ENCODE measurements at places on chromosomes 2 and 18. TPM values are rescaled to one million over a fixed set of nuclear protein-coding genes. Genes with fewer than 3 reads are reported as not detected.

DNA sequence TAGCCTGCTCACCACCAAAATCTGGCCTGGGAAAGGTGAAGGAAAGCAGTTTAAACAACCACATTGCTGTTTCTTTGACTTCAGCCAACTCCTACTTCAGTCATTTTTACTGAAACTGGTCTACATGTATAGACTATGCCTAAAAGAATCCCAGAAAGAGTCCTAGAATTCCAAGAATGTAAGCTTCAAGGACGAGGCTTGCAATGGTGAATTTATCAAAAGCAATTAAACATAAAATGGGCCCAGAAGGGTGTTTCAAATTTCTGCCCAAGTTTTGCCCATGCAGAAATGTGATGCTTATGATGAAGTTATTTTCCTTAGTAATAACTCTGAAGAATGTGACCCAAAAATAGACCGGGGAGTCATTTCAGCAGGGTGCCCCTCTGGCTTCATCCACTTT lies 16.6 kb downstream of the EN1 start:
- no peak for DNase-seq

GRCh38 chr2:61620244-61621159 lies 82.3 kb upstream of the XPO1 start:
- no peak for DNase-seq

DNA sequence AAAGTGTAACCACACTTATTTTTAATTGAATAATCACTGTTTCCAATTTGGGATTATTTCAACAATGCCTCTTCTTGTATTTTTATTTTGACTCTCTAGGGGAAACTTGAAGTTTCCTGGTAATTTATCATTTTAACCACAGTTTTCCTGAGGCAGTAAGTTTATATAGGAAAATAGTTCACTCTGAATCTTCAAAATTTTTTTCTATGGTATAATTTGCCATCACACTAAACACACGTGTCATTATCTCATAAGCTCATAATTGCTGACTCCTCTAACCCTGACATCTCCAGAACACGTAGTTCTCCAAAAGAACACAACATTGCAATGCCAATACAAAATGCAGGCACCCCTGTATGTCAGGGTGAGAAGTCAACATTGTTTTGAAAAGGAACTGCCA lies 102.2 kb upstream of the FZD7 start:
- no peak for DNase-seq

- DNase-seq = no peak
Measured at GRCh38 chr2:198096002-198096401, 291.6 kb downstream of the PLCL1 start.

DNA sequence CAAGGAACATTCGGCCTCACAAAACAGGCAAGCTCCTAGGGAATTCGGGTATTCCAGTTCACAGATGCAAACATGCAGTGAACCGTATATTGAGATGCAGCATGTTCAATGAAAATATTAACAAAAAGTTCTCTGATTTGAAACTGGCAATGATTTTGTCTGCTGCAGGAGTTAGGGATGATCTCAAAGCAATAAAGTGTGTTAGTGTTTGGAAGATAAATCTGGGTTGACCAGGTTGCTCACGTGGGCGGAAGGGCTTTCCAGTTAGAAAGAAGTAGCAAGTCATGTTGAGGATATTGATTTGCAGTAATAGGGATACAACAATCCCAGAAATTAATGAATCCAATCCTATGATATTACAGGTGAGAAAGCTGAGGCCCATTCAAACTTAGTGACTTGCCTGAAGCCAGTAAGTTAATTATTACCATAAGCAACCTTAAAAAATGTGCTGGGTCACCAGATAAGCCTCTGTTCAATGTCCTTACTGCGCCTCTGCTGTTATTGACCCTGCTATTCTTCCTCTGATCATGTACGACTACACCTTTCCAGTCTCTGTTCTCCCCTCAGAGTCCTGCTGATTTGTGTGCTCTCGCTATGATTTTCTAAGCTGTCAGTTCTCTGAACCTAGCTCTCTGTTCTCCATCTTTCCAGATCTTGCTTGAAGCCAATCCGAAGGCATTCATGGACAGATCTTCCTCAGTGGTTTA lies 370.8 kb downstream of the DSEL start:
- DNase-seq = no peak

DNA sequence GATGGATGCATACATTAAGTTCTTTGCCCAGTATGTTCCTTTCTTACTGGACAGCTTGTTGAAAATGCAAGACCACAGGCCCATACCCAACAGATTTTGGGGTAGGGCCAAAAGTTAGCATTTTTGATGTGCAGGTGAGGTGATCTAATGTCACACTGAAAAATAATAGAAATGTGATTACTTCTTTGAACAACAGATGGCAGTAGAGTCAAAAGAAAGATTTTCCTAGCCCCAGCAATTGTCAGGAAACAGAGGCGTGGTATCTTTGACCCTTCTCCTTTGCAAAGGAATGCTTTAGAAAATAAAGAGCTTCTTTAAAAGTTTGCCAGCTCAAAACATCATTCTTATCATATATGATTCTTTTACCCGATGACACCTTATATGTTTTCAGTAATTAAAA lies 343.6 kb upstream of the SYT4 start:
- DNase-seq = peak; percentile 5

GRCh38 chr18:58310517-58310916 lies 266.5 kb downstream of the NEDD4L start:
- DNase-seq = no peak

DNA sequence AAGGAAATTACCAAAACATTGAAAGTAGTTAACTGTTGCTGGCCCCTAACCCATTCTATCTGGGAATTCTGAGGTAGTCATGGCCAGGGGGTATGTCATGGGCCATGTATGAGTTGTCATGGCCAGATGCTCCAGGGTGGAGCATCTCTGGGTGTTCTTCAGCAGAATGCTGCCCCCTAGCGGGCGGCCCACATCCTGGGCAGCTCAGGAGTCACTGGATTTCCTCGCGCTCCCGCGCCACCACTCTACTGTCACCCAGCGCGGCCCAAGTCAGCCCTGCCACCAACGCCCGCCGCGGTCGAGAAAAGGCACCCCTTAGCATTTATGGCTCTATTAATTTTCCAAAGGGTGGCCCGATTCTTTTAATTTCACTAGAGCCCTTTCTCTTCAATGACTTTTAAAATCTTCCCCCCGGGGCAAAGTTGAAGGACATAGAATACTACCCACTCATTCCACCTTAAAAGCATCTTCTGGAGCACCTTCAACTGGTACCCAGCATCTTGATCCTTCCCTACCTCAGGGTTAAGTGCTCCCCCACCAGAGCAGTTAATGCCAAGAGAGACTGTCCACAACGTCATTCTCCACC lies 41.6 kb downstream of the PKDCC start:
- no peak for DNase-seq

DNA sequence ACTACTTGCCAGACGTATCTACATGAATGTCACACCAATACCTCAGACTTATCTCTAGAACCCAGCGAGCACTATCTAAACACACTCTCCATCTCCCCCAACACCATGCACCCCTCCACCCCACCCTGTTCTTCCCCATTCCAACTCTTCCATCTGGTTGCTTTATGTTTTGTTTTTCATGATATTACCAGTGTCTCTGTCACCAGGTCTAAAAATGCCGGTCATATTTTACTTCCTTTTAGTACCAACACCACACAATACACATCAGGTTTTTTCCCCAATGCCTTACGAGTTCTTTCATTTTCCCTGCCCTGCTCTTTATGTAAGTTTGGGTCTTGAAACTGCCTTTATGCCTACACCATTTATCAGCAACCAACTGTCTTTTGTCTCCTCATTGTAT lies 10.2 kb upstream of the ITGA4 start:
- no peak for DNase-seq

The NT5C1B gene
- not detected for total RNA-seq

DNA sequence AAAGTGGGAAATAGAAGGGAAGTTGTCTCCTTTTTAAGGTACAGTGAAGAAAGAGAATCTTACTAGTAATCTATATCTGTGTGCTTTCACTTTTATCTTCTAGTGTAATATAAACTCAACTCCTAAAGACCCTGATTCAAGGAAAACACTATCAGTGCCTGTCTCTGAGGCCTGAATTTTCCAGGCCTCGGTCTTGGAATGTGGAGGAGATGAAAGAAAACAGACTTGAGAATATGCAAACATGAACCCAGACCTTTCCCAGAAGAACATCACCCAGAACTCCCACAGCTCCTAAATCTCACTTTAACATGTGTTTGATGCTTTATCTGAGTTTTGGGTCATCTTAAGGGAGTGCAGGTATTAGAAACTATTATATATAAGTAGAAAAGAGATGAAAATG lies 51.8 kb downstream of the EPB41L5 start:
- no peak for DNase-seq

Measured in glomerular endothelial cell (primary cell).